Right renal cortex interstitium (tissue), 3 donors: ENCODE measurements at places on chromosomes 5 and 9. TPM values are rescaled to one million over a fixed set of nuclear protein-coding genes. Genes with fewer than 3 reads are reported as not detected.

DNA sequence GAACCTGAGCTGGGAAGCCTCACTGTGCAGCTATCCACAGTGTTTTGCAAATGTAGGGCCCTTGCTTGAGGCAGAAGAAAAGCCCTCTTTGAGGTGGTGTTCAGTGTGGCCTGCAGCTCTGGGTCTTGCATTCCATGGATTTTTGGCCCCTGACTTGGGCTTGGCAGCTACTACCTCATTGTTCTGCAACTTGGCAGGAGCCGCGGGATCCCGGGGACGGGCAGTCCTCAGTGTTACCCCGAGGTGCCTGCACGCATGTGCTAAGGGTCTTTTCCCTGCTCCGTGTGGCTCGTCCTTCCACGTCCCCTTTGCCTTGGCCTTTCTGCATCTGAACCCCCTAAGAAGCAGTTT, 39.8 kb downstream of the NEK6 start:
- no peak for DNase-seq

DNA sequence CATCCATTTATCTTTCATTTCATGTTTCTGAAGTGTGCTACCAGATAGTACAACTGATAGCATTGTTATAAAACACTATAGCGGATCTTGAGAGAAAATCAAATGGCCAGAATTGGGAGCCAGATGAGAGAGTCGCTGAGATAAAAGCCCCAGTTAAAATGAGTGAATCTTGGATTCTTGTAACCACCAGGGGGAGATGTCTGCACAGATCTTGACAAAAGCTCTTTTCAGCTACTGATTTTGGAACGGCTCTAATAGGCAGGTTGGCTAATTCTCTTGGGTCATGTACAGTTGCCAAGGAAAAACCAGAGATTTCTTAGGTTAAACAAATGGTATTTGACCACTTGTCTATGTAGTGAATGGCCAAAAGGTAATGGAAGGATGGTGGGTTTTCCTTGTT, 21.7 kb downstream of the F2RL2 start:
- DNase-seq: no peak

The IQGAP2 gene
- polyA plus RNA-seq: 72.4 TPM

The PDZD2 gene
- 16.9 TPM for polyA plus RNA-seq

GRCh38 chr5:143398451-143399237, 4.8 kb downstream of the NR3C1 start:
- no peak for DNase-seq
